ENCODE measurements at places on chromosomes 6 and 20. TPM values are rescaled to one million over a fixed set of nuclear protein-coding genes. Genes with fewer than 3 reads are reported as not detected.

The GINM1 gene
- total RNA-seq: 23.0 TPM

The C6orf47 gene
- total RNA-seq: 25.3 TPM

The MROH8 gene
- 3.1 TPM for total RNA-seq

The UTRN gene
- 169 TPM for total RNA-seq

The ZBTB12 gene
- 2.9 TPM for total RNA-seq

The ADGRF5 gene
- total RNA-seq: 13.7 TPM

The PRR18 gene
- total RNA-seq: not detected

The SLC35F1 gene
- under 0.01 TPM for total RNA-seq

The ADGRB3 gene
- total RNA-seq: 0.39 TPM

The C20orf202 gene
- total RNA-seq: under 0.01 TPM
